ENCODE measurements at places on chromosomes 11 and 22.
A peak's percentile ranks its signal among the peaks of the same experiment; 100 is the strongest.

- no peak for DNase-seq
These were observed 2.8 kb downstream of the LRRC10B start for GRCh38 chr11:61511383-61511782.

GRCh38 chr11:47938791-47939560, 41.4 kb upstream of the PTPRJ start:
- DNase-seq, result no peak

DNA sequence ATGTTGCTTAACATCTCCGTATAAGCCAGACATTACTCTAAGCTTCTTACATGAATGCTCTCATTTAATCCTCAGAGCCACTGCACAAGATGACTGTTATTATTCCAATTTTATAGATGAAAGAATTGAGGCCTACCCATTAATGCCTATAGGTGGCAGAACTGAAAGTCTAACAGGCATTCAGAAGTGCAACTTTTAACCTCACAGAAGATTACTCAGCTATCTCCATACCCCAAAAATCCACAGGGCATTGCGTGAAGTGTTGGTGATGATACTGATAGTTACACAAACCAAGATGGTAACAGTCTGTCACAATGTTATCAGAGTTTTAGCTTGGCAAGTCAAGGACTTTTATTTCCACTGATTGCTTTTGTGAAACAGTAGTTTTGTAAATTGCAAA, 130.5 kb downstream of the ARHGAP42 start:
- no peak for DNase-seq

DNA sequence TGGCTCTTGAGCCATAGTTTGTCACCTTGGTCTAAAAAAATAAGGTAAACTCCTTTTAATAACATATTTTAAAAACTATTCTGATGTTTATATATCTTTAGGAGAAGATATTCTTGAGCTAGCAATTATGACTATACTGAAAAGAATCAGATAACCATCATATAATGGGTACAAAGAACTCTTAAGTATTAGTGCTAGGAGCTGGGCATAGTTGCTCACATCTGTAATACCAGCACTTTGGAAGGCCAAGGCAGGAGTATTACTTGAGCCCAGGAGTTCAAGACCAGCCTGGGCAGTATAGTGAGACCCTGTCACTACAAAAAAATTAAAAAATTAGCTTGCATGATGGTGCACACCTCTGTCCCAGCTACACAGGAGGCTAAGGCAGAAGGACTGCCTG, 54.0 kb upstream of the B3GNT6 start:
- no peak for DNase-seq

- no peak for DNase-seq
These were observed 11.8 kb upstream of the THY1 start for GRCh38 chr11:119434591-119435330.

DNA sequence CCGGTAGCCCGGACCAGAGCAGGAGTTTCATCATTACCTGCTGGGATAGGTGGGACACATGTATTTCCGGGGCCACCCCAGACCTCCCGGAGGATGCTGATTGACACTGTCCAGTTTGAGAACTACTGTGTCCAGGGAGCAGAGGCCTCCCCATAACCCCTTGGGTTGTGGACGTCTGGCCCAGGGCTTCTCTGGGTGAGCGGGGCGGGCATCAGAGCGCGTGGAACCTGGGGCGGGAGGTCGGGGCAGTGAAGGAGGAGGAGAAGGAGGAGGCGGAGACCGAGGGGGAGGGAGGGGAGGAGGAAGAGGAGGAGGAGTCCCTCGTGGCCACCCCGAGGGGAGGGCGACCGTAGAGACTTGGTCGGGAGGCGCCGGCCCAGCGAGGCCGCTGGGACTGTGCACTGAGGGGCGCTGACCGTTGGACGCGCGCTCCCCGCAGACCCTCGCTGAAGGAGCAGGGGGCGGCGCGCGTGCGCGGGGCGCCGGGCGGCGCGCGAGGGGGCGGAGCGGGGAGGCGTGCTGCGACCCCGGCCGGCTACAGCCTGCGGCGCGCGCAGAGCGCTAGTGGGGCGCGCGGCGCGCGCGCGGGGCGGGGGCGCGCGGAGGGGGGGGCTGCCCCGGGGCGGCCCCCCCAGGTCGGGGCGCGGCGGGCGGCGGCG, at the start of gene GRK3:
Gene GRK3, plus strand, starts transcription at position 356 of the 659 bp plus-strand sequence. CDS start 366 bp downstream, outside the sequence.
- DNase-seq, result peak; percentile 78

GRCh38 chr11:69957849-69958248, 120.3 kb upstream of the ANO1 start:
- DNase-seq, result no peak

- no peak for DNase-seq
These were observed 28.5 kb downstream of the AASDHPPT start for GRCh38 chr11:106105986-106106385.

DNA sequence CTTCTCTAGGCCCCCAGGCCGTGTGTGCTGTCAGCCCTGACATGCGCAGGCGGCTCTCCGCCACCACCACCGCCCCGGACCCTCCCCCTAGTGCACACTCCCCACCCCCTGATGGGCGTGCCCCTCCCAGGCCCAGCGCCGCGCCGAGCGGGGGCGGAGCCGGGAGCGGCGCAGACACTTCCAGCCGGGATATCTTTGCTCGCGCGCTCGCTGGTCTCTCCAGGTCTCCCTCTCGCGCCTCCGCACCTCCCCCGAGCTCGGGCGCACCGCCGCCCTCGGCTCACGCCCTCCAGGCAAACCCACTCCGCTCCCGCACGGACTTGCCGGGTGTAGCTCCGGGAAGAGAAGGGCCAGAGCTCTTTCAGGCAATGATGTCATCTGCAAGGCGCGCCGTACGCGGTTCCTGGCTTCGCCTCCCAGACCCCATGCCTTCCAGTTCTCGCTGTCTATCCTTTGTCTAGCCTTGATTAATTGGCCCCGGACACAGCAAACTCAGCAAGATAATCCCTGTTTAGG, at the start of gene SCN3B:
Gene SCN3B, minus strand, starts transcription at position 59 of the 516 bp plus-strand sequence. CDS start 823 bp downstream, outside the sequence.
- peak; percentile 68 for DNase-seq
